ENCODE measurements at places on chromosomes 1 and 21. TPM values are rescaled to one million over a fixed set of nuclear protein-coding genes. Genes with fewer than 3 reads are reported as not detected.

DNA sequence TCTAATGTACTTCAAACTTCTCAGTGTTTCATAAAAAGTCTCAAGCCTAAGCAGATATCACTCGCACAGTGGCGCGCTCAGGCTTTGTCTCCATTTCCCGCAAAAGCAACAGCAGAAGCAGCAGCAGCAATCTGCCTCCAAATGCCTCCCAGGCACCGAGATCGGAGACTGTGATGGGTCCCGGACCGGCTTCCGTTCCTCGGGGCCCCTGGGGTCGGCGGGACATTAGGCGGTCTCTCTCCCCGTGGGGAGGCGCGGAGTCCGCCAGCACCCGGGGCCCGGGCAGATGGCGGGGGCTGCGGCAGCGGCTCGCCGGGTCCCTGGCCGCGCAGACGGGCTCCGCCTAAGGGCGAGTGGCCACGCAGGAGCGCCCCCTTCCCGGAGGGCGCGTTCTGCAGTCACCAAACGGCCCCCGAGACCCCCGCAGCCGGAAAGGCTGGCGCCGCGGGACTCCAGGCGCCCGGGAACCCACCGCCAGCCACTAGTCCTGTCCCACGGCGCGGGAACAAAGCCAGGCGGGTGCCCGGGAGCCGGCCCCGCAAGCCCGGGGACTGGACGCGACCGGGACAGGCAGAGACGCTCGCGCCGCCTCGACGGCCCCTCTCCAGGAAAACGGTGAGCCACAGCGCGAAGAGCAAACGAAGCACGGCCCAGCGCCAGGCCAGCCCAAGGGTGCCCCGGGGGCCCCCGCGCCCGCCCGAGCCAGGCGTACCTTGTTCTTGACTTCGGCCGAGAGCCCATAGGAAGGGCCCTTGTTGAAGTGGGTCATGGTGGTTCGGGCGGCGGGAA is 590 bp downstream of the CNN3 start:
- peak; percentile 75 for DNase-seq

Gene UBR4
- 83.0 TPM for total RNA-seq

Gene IGSF3
- 11.0 TPM for total RNA-seq

GRCh38 chr1:11053758-11054137 is 6.1 kb downstream of the SRM start:
- no peak for DNase-seq

- DNase-seq: no peak
These were observed 69.0 kb downstream of the CD58 start for GRCh38 chr1:116501870-116502244.

- DNase-seq: no peak
These were observed 28.6 kb downstream of the KIF26B start for GRCh38 chr1:245183429-245183828.

- DNase-seq: peak; percentile 32
These were observed 20.7 kb upstream of the DNASE2B start for GRCh38 chr1:84377480-84378095.

- DNase-seq: no peak
These were observed 21.2 kb downstream of the PTGS2 start for GRCh38 chr1:186658999-186659398.

GRCh38 chr1:89573410-89573809 is 48.8 kb downstream of the LRRC8B start:
- DNase-seq: no peak

DNA sequence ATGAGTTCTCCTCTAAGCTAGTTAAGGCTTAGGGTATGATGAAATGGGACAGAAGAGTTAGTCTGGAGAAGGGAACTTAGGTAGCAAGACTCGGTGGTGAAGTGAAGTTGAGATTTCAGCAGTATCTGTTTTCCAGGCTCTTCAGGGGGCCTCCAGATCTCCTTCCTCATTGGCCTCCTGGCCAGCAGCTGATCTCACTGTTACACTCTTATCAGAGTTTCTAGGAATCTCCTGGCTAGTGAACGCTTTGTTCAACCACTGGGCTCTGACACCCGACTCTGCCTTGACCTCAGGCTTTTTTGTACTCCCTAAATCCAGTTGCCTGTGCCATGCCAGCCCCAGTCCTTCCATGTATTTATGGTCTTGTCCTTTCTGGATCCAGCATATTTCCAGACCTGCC is 311.0 kb downstream of the ASTN1 start:
- no peak for DNase-seq

DNA sequence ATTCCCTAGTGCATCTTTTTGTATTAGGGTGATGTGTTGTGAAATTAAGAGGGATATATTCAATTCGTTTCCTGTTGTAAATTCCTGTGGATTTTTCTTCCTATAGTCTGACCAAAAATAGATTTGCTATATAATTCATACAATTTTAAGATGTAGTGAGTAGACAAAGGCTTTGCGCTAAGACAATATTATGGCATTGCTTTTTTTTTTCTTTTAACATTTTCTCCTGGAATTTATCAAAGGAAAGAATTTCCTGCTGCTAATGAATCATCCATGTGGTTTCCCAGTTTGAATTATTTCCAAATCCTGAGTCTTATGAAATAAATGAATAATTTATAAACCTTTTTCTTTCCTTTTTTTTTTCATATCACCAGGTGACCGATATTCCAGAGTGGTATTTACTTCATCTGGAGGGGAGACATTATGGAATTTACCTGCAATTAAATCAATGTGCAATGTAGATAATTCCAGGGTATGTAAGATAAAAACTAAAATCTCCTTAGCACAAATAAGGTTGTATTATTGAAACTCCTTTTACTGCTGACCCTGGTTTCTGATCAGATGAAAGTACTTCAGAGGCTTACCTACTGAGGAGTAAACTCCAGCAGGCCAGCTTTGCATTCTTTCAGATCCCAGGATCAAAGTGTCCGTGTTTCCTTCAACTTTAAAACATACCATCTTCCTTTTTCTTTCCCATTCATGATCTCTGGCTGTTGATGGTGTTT is 148.4 kb downstream of the TLR5 start:
- no peak for DNase-seq

- DNase-seq: no peak
These were observed 6.6 kb downstream of the UBL4B start for GRCh38 chr1:110118636-110119396.

Gene LIX1L
- total RNA-seq: 22.8 TPM

- no peak for DNase-seq
These were observed 26.2 kb upstream of the ZFP69B start for GRCh38 chr1:40423951-40424618.

Gene FCRL6
- not detected for total RNA-seq

- peak; percentile 11 for DNase-seq
These were observed 64.1 kb upstream of the WDR26 start for GRCh38 chr1:224498574-224499170.

- no peak for DNase-seq
These were observed 44.0 kb downstream of the EIF2D start for GRCh38 chr1:206568256-206568655.

Data from heart right ventricle (tissue), 16 donors.